ENCODE measurements at places on chromosomes 11 and 22.

DNA sequence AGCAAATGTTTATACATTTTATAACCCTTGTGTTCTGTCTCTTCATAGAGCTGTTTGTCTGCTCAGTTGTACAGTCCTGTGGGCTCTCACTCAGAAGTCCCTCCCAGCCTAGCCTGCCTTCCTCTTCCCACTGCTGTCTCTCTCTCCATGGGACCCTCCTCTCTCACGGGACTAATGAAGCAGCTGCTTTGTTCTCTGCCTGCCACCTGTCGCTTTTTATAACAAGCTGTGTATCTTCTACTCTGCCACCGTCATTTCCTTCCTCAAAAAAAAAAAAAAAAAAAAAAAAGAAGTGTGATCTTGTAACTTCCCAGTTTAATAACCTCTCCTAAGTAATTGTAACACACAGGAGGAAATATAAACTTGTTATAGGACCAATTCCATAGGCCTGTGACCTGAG lies 92.2 kb upstream of the ALKBH3 start:
- DNase-seq, result no peak

- DNase-seq, result no peak
Observed at GRCh38 chr11:102119997-102120396, 9.8 kb downstream of the YAP1 start.

DNA sequence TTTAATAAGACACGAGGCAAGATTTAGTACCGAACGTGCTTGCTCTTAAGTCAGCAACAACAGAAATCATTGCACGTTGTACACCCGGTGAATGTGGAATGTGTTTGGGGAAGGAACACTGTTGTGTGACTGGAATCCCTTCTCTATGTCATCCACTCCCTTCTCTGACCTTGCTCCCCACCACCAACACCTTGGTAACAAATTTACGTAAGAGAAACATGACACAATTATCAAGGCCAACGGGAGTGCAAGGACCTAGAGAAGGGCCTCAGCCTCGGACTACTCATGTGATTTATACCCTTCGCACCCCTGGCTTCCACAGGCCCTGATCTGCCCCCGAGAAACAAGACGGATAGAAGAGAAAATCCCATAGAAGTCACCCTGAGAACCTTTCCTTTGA lies 236.2 kb downstream of the LARGE1 start:
- no peak for DNase-seq

- DNase-seq, result no peak
Observed at GRCh38 chr11:83722392-83723119, 436.4 kb upstream of the CCDC90B start.

DNA sequence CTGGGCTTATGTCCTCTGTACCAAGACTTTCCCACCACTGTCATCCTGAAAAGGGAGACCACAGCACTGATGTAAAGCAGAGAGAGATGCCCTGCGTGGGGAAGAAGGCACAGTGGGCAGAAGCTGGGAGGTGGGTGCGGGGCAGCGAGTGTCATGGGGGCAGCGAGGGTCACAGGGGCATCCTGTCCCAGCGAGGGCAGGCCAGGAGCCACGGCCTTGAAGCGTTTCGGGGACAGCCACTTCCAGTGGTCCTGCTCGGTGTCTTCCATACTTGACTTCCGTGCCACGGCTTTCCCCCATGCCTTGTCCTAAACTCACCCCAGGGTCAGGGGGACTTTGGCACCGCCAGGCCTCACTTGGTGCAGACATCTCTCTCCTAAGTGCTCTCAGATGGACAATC lies 1121.3 kb downstream of the TBC1D22A start:
- no peak for DNase-seq

DNA sequence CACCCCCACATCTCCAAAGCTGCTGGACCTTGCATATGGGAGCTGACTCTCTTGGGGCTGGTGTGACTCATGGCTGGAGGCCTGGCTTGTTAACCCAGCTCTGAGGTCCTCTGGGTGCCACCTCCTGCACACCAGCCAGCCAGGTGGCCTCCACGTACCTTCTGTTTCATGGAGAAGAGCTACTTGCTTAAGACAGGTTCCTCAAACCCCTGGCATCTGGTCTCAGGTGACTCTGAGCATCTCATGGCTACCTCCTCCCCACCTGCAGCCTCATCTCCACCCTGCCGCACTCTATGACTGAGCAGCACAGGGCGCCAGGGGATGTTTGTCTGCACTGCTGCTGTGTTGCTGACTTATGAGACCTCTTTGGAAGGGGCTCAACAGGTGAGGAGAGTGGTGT lies 55.7 kb downstream of the BCR start:
- no peak for DNase-seq

- DNase-seq, result no peak
Observed at GRCh38 chr11:94629741-94630140, 62.6 kb downstream of the PIWIL4 start.

- DNase-seq, result no peak
Observed at GRCh38 chr22:38927033-38927781, 30.2 kb upstream of the APOBEC3A start.

DNA sequence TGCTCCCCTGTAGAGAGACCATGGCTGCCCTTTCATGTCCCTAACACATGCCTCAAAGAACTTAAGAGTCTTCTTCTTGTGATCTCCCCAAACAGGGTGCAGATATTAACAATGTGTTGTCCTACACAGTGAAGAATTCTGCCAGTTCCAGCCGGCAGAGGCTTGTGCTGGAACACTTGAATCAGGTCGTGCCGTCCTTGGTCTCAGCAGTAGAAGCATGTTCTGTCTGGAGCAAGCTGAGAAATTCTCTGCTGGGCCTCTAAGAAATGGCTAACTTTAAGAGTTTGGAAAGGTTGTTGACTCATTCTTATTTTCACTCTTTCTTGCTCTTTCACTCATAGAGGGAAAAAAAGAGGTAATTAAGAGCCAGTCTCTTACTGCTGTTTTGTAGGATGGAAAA lies 71.1 kb upstream of the SLC25A18 start:
- DNase-seq, result no peak

- DNase-seq, result no peak
Observed at GRCh38 chr11:118312328-118312727, 7.8 kb downstream of the CD3E start.

- DNase-seq, result peak; percentile 86
Observed at GRCh38 chr11:128506999-128507611, 80.3 kb downstream of the ETS1 start.

DNA sequence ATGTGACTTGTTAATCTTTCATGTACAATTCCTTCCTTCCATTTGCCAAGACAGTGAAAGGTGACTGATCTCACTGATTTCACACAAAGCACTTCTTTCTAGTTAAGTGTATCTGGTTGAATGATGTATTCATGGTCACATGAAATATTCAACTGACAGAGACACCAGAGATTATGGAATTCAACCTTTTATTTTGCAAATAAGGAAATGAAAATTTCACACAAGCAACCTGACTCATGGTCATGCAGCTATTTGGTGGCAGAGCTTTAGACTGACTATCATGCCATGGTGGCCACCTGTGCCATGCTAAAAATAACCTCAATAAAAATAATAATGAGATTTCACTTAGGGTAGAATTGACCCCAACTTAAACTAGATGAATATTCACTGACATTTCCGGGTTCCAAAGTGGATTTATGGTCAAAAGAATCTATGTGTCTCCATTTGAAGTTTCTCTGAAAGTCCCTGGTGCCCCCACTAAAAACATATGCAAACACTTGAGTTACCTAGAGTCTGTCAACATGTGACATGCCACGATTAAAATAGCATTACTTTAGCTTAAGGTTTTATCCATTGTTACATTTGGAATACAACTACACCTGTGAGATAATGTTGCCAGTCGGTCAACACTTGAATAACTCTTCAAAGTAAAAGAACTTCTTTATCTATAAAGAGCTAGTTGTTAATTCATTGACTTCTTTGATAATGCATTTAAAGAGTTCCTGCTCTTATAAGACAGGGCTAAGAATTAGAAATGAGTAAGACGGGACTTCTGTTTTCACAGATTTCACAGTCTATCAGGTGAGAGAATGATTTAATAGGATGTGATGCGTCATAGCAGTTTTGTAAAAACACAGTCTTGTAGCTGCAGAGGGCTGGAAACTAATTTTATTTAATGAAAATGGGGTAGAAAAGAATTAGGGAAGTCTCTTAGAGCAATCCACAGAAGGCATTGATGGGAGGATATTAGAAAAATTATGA lies 94.6 kb upstream of the OR9G4 start:
- no peak for DNase-seq

DNA sequence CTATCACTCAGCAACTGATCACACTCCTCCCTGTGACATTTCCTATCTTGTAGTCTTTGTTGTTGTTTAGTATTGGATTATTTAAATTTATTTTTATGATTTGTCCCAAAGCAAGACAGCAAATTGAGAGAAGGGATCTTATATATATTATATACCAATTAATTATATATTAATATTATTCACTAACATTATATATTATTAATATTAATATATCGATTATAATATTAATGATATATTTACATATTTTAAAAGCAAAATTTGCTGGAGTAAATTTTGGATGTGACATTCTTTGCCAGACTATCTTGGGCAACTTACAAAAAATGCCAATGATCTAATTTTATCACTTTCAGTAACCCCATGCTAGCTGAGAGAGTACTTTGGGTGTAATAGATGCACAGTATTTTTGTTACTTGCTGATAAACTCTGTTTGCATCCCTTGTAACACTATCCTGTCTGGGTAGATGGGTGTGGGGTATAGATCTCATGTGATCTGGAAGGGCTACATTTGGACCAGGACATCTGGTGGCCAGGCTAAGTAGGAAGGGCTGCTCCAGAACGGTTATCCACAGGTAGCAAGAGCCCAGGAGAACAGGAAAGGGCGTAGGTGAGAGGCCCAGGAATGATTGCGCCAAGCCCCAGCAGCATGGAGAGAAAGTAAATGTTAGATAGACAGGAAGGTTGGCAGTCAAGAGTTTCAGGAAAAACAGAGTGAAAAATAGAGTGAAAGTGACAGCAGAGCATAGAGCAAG lies 608.6 kb upstream of the KIRREL3 start:
- DNase-seq, result no peak

- DNase-seq, result no peak
Observed at GRCh38 chr11:65215441-65216076, 33.8 kb downstream of the CAPN1 start.

GRCh38 chr11:96197103-96197502 lies 145.9 kb downstream of the MAML2 start:
- no peak for DNase-seq

DNA sequence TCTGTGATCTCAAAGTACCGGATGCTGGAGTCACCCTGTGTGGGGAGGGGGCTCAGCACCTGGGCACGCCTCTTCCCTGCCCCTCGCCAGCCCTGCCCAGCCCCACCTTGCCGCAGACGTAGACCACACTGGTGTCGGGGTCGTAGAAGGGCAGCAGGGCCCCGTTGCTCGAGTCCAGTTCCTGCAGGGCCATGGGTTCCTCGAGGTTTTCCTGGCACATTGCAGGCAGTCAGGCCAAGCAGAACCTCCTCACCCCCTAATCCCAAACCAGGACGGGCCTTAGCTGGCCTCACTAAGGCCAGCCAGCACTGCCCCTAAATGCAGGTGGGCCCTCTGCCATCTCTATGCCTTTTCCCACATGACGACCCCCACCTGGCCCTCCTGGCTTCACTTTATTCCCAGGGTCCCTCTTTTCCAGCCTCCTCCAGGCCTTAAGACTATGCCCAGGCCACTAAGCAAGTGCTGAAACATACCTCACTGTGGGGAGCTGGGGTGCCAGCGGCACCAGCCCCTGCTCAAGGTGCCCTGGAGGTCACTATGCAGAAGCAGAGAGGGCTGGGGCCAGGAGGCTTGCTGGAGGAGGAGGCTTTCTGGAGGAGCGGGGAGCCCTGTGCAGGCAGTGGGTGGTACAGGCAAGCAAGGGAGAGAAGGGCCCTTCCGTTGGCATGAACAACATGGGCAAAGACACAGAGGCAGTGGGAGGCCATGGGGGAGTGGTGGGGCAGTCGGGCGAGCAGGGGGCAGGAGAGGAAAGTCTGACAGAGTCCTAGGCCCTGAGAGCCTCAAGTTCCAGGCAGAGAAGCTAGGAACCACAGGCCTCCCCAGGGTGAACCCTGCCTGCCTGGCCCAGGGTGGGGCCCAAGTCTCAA lies 2.8 kb downstream of the CORO1B start:
- no peak for DNase-seq

DNA sequence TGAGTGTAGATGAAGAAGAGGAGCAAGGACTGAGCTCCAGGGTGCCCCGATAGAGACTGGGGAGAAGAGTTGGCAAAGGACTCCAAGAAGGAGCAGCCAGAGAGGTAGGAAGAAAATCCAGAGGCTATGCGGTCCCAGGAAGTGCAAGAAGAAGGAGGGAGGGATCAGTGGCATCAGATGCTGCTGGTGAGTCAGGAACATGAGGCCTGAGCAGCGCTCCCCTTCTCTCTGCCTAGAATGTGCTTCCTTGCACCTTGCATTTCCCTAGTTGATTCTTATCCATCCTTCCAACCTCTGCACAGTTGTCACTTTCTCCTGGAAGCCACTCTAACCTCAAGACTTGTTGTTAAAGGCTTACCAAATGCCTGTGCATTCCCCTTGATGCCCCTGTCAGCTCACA lies 21.3 kb downstream of the KCNC1 start:
- DNase-seq, result no peak

GRCh38 chr11:120169981-120170698 lies 32.2 kb upstream of the TRIM29 start:
- DNase-seq, result no peak

DNA sequence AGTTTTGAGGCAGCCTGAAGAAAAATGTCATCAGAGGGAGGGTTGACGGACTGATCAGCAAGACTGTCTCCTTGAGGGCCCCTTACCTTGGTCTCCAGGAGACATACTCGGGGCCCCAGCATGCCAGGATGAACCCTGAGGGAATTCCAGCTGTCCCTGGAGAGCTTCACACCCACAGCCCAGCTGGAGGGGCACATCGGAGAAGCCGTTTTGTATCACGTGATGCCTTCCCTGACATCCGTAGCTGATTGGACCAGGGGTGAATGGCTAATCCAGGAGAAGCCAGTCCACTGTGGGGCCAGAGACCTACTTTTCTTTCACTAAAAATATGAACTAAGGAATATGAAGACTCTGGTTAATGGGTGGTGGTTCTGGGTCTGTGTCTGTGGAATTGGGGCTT lies 86.0 kb upstream of the TP53I11 start:
- no peak for DNase-seq

DNA sequence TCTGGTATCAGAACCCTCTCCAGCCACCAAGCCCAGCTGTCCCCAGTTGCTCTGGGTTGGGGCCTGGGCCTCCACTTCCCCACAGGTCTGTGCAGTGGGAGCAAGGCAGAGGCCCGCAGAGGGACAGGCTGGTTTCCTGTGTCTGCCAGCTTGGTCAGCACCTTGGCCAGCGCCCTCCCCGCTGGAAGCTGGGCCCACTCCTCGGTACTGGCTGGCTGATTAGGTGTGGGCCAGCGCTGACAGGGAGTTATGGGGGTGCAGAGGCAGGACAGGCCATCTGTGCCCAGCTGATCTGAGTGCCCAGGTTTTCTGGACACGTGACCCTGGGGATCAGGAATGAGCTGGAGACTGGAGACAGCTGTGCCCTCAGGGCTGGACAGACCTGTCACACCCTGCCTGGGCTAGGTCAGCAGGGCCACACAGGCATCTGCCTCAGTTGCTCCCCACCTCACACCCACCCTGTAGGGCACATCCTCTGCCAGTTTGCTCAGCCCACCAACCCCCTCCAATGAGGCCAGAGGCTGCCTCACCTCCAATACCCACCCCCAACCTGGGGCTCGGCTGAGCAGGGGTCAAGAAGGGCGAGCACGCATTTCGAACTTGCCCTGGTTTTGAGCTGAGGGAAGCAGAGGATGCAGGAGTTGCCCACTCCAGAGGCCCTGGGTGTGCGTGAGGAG lies 175.3 kb downstream of the IGLL1 start:
- no peak for DNase-seq

- DNase-seq, result no peak
Observed at GRCh38 chr22:23621082-23621780, 10.9 kb downstream of the DRICH1 start.

GRCh38 chr11:78594814-78595213 lies 20.1 kb upstream of the NARS2 start:
- no peak for DNase-seq

- no peak for DNase-seq
Observed at GRCh38 chr11:64088162-64089026, 52.7 kb downstream of the FLRT1 start.
